ENCODE measurements at places on chromosomes 7 and 10.
A peak's percentile ranks its signal among the peaks of the same experiment; 100 is the strongest.

DNA sequence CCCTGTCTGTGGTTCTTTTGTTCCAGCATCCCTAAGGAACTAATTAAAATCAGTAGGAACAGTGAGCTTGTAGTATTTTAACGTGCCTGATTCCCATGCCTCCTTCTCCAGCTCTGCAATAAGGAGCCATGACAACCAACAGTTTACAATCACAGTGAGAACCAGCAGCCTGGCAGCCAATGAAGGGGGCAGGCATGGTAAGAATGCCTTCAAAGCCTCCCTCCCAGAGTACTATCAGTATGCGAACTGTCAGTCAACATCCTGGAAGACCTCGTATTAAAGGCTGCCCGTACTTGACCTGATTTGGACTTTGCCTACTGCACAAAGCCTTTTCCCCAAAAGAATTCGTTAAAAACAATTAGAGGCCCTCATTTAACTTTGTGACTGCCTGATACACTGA is 7.7 kb downstream of the ZPBP start:
- H3K4me1 ChIP-seq = no peaks in the 10 kb centered on the region
- DNase-seq = no peak
- no peak overlapping the region for H3K4me3 ChIP-seq

DNA sequence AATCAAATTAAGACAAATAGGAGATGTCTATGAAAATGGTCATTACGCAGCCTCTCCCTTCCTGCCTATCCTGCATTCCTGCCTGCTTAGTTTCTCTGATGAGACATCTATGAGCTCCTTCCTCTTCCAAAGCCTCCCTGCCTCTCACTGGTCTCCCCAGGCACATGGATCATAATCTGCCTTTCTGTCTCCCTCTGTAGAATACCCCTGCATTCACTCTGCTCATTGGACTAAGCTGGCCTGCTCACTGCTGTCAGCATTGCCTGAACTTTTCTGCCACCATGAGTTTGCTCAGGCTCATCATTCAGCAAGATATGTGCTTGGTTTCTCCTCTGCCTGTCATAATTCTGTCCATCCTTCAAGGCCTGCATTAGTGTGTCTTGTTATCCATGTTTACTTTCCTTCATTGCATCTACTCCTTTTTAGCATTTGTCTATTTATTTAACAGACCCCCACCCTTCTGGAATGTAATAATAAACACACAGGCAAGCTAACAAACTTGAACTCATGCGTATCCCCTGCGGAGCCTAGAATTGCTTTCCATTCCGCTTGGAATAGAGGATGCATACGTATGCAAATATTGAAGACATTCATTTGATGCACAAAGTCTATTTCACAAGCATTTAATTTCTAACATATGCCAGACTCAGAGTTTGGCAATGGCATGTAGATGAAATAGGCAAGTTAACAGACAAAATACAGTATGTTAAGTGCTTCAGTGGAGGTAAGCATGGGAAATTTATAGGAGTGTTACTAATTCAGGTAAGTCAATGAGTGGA is 88.3 kb downstream of the PTPRZ1 start:
- no peak overlapping the region for H3K27ac ChIP-seq
- H3K36me3 ChIP-seq = no peaks in the 10 kb centered on the region
- H3K4me1 ChIP-seq = no peaks in the 10 kb centered on the region
- no peak overlapping the region for H3K4me3 ChIP-seq
- DNase-seq = no peak
- no peaks in the 10 kb centered on the region for H3K27me3 ChIP-seq

GRCh38 chr10:58299580-58299979 is 30.6 kb downstream of the CISD1 start:
- no peak overlapping the region for H3K27ac ChIP-seq
- no peak overlapping the region for H3K4me3 ChIP-seq
- H3K27me3 ChIP-seq = peaks cover 10% of the 10 kb centered on the region
- no peaks in the 10 kb centered on the region for H3K36me3 ChIP-seq
- DNase-seq = peak; percentile 11

GRCh38 chr10:118800920-118801319 is 46.1 kb upstream of the CACUL1 start:
- H3K4me1 ChIP-seq = no peaks in the 10 kb centered on the region
- no peak overlapping the region for H3K4me3 ChIP-seq
- peaks cover 24% of the 10 kb centered on the region for H3K27me3 ChIP-seq
- H3K27ac ChIP-seq = no peak overlapping the region

GRCh38 chr7:35252612-35253459 is 1.1 kb downstream of the TBX20 start:
- peaks cover 8% of the 10 kb centered on the region for H3K4me1 ChIP-seq
- peaks cover 3% of the 10 kb centered on the region for H3K36me3 ChIP-seq
- DNase-seq = no peak
- peak overlapping the region; percentile 70 for H3K4me3 ChIP-seq
- peaks cover 59% of the 10 kb centered on the region for H3K27me3 ChIP-seq

DNA sequence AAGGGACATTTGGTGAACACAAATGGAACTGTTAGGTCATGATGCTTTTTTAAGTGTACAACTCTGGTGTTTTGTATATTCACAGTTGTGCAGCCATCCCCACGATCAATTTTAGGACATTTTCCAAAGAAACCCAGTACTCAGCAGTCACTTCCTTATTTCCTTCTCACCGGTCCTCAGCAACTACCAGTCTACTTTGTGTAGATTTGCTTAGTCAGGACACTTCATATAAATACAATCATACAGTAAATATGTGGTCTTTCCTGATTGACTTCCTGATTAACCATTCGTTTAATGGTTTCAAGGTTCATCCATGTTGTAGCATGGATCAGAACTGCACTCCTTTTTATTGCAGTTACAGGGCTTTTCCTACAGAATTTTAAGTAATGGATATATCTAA is 14.4 kb downstream of the SGPL1 start:
- H3K4me3 ChIP-seq = no peak overlapping the region
- no peaks in the 10 kb centered on the region for H3K27me3 ChIP-seq
- H3K27ac ChIP-seq = peak overlapping the region; percentile 38
- peaks cover 32% of the 10 kb centered on the region for H3K36me3 ChIP-seq
- peaks cover 44% of the 10 kb centered on the region for H3K4me1 ChIP-seq

- H3K4me3 ChIP-seq = no peak overlapping the region
- DNase-seq = no peak
- H3K27ac ChIP-seq = peak overlapping the region; percentile 85
- H3K4me1 ChIP-seq = peaks cover 61% of the 10 kb centered on the region
Measured at GRCh38 chr7:36286226-36286625, 103.4 kb upstream of the ANLN start.

DNA sequence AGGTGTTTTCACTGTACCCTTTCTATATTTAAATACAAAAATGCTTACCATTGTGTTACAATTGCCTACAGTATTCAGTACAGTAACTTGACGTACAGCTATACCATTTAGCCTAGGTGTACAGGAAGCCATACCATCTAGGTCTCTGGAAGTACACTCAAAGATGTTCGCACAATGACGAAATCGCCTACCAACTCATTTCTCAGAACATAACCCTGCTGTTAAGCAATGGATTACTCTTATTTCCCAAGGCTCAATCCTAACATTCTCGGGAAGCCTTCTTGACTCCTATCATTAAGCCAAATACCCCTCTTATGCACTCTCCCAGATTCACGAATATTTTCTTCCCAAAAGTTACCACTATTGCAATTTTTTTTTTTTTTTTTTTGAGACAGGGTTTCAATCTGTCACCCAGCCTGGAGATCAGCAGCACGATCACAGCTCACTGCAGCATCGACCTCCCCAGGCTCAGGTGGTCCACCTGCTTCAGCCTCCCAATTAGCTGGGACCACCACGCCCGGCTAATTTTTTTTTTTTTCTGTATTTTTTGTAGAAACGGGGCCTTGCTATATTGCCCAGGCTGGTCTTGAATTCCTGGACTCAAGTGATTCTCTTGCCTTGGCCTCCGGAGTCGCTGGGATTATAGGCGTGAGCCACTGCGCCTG is 1.5 kb downstream of the CWF19L1 start:
- H3K27me3 ChIP-seq = no peaks in the 10 kb centered on the region
- H3K36me3 ChIP-seq = peaks cover 25% of the 10 kb centered on the region
- H3K27ac ChIP-seq = peak overlapping the region; percentile 51
- DNase-seq = no peak
- H3K4me1 ChIP-seq = peaks cover 24% of the 10 kb centered on the region
- H3K4me3 ChIP-seq = peak overlapping the region; percentile 68

DNA sequence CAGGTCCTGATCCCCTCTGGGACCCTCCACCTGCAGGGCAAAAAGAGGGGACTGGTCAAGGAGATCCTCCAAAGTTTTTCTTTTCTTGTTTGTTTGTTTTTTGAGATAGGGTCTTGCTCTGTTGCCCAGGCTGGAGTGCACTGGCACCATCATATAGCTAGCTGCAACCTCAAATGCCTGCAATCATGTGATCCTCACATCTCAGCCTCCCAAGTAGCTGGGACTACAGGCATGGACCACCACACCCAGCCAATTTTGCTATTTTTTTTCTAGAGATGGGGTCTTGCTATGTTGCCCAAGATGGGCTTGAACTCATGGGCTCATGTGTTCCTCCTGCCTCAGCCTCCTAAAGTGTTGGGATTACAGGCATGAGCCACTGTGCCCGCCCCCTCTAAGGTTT is 41.0 kb downstream of the EPHB4 start:
- H3K27ac ChIP-seq = no peak overlapping the region
- H3K4me1 ChIP-seq = peaks cover 3% of the 10 kb centered on the region
- H3K4me3 ChIP-seq = no peak overlapping the region
- peaks cover 26% of the 10 kb centered on the region for H3K27me3 ChIP-seq

GRCh38 chr10:104197364-104197763 is 34.8 kb downstream of the CFAP43 start:
- no peak for DNase-seq
- H3K36me3 ChIP-seq = no peaks in the 10 kb centered on the region
- H3K27ac ChIP-seq = no peak overlapping the region
- no peak overlapping the region for H3K4me3 ChIP-seq
- peaks cover 4% of the 10 kb centered on the region for H3K4me1 ChIP-seq

DNA sequence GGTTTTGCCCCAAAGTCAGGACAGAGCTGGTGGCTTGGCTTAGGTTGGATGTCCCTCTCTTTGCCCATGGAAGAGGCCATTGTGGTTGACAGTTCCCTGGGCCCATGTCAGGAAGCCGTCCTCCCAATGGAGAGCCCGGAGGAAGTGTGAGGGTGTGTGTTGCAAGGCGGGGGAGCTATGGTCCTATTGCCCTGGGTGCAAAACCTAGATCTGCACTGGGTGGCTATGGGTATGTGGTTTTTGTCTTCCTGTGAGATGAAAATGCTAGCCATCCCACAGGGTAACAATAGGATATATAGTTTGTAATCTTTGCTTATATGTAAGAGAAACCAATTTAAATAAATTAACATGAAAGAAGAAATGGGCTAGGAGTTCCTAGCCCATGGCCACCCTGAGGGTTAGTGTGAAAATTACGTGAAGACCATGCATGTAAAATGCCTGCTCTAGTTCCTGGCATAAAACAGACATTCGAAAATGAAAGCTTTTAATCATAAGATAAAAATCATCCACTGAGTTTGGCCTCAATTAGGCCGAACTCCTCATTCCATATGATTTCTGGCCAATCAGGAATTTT is 189.2 kb downstream of the PLPP4 start:
- no peaks in the 10 kb centered on the region for H3K27me3 ChIP-seq
- no peaks in the 10 kb centered on the region for H3K36me3 ChIP-seq
- no peak overlapping the region for H3K4me3 ChIP-seq
- H3K27ac ChIP-seq = no peak overlapping the region
- no peak for DNase-seq

GRCh38 chr7:1385809-1386622 is 73.3 kb downstream of the MICALL2 start:
- H3K4me1 ChIP-seq = no peaks in the 10 kb centered on the region
- H3K27ac ChIP-seq = no peak overlapping the region
- no peak overlapping the region for H3K4me3 ChIP-seq
- H3K36me3 ChIP-seq = peaks cover 5% of the 10 kb centered on the region
- DNase-seq = no peak

GRCh38 chr7:139799586-139799985 is 21.8 kb upstream of the HIPK2 start:
- H3K4me3 ChIP-seq = no peak overlapping the region
- DNase-seq = no peak
- peak overlapping the region; percentile 26 for H3K27ac ChIP-seq
- peaks cover 8% of the 10 kb centered on the region for H3K27me3 ChIP-seq

- no peak overlapping the region for H3K27ac ChIP-seq
- peaks cover 2% of the 10 kb centered on the region for H3K36me3 ChIP-seq
- DNase-seq = no peak
- no peaks in the 10 kb centered on the region for H3K4me1 ChIP-seq
- H3K4me3 ChIP-seq = no peak overlapping the region
Measured at GRCh38 chr10:112932658-112933057, 17.4 kb upstream of the TCF7L2 start.

DNA sequence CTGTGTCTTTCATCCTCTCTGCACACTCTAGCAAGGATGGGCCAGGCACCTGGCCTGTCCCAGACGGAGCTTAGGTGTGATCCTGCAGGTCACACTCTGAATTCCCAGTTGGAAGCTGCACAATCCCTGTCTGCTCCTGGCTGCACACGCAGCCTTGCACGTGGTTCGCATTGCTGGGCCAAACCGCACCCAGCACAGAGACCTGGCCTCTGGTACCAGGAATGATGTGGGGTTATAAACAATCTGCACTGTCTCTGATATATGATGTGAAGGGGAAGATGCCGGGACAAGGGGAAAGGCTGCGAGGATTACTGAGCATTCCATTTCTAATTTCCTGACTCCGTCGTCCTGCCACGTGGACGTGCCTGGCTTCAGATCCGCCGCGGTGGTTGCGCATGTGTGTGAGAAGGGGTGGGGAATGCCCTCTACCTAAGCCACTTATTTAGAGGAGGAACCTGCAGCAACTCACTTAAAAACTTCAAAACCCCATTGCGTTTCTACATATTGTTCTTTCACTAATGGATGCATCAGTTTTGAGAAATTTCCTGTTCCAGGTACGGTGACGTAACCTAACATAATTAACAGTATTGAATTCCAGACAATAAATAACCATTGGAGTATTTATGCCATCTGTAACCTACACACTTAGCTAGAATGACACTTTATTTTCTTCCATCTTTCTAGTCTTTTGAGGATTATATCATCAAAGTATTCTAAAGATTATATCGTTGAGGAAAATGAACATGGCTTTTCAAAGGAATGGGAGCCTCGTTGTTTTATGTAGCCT is 559.7 kb upstream of the MGMT start:
- H3K4me3 ChIP-seq = no peak overlapping the region
- H3K4me1 ChIP-seq = no peaks in the 10 kb centered on the region
- DNase-seq = no peak
- H3K27me3 ChIP-seq = no peaks in the 10 kb centered on the region

- no peaks in the 10 kb centered on the region for H3K27me3 ChIP-seq
- peaks cover 25% of the 10 kb centered on the region for H3K4me1 ChIP-seq
- no peak for DNase-seq
- no peaks in the 10 kb centered on the region for H3K36me3 ChIP-seq
Measured at GRCh38 chr7:3960050-3960763, 659.2 kb downstream of the SDK1 start.

Measured in stimulated activated naive B cell treated with anti-CD40 and anti-IgM and Interleukin-4, amounts not matched to agents 10 μg/mL and 1 μg/mL and 100 μg/mL, for 72 hours (primary cell).